ENCODE measurements at places on chromosomes 7 and 10. TPM values are rescaled to one million over a fixed set of nuclear protein-coding genes. Genes with fewer than 3 reads are reported as not detected.

DNA sequence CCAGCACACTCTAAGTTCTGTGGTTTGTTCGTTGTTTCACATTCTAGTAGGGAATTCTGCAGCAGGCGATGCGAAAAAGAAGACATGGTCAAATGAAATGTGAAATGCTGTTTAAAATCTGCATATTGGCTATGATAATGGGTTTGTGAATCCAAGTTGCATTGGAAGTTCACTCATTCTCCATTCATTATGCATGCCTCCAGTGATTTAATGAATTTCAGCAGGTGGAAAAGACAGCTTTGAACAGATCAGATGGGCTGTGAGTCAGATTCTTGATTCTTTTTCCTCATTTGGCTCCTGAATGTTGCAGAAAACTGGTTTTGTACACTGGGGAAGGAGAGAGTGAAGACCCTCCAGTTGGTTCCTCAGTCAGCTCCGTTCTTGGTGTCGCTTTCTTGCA, 52.1 kb downstream of the PNLIPRP2 start:
- DNase-seq = no peak

DNA sequence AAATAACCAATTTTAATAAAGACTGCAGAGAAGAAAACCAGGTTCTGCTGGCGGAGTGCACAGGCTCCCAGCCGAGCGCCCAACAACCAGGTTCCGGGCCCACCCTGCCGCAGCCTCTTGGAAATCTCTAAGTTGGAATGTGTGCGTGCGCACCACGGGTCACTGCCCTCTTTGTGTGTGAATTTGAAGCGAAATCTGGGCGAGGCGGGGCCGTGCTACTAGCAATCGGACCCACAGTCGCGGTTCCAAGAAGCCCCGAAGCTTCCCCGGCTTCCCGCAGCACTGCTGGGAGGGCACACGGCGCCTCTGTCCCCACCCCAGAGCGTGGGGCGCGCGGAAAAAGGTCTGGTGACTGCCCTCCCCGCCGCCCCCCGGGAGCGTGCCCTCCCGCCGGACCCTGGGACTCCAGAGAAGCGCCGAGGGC, 666 bp upstream of the MAP3K8 start:
- peak; percentile 81 for DNase-seq

GRCh38 chr10:59079386-59080226, 96.8 kb upstream of the PHYHIPL start:
- DNase-seq = no peak

- no peak for DNase-seq
Observed at GRCh38 chr10:48363617-48364355, 57.3 kb downstream of the MAPK8 start.

DNA sequence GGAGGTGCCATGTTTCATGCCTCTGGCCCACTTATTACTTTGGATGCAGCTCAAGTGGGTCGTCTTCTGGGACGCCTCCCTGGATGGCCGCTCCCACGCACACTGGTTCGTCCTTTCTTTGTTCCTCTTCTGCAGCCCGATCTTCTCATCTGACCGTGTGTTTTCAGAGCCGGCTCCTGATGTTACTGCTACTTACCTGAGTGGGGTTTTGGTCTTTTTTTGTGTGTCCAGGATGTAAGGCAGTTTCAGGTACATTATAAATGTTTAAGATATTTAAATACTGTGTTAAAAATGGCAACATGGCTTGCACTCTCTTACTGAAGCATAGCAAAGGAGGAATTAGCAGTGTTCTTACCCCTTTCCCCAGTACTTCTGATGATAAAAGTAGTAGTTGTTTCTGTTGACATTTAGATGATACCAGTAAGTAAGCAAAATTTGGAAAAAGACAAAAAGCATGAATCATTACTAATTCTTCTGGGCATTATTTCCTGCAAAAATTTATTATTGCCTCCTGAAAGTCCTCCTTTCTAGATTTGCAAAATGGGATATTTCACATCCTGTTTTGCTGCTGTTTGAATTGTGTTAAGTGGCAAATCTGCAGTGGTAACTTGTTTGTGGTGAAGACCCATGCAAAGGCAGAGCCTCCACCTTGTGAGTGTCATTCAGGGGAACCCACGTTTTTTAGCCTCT, 59.4 kb downstream of the SHH start:
- DNase-seq = no peak

DNA sequence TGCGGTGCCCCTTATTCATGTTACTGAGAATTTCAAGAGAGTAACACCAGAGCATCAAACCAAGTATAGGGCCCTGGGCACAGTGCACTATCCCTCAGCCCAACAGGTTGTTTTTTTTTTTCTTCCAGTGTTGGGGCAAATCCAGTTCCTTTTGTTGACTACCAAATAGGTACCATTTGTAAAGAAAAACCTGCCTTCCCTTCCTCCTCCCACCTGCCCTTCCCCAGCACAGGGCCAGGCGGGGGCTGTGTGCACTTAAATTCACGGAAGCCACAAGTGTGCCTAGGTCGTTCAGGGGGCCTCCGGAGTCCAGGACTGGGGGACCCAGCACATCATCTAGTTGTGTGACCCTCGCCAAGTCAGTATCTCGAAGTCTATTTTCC, 595 bp upstream of the SFXN4 start:
- DNase-seq = no peak

DNA sequence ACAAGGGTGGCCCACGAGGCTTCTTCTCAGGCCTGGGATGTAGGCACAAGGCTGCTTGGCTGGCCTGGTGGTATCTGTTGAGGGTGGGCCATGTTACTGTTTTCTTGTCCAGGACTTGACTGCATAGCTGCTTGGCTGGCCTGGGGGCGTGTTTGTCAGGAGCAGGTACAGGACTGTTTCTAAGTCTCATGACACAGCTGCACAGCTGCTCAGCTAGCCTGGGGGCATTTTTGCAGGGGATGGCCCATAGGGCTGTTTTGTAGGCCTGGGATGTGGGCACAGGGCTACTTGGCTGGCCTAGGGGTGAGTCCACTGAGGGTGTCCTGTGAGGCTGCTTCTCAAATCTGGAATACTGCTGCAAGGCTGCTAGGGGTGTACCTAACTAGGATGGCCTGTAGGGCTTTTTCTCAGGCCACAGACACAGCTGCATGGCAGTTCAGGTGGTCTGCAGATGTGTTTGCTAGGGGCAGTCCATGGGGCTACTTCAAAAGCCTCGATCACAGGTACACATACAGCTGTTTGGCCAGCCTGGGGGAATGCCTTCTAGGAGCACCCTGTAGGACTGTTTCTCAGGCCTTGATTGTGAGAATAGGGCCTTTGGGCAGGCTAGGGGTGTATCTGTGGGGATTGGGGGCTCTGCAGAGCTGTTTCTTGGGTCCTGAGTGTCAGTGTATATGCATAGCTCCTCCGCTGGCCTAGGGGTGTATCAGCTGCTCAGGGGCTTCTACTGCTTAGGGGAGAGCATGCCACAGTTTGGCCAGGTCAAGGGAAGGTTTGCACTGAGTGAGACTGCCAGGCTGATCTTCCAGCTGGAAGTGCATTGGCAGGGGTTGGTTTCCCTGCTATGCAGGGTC, 26.6 kb upstream of the PLA2G12B start:
- DNase-seq = no peak

- no peak for DNase-seq
Observed at GRCh38 chr7:18684916-18685315, 189.4 kb downstream of the HDAC9 start.

- DNase-seq = no peak
Observed at GRCh38 chr7:133623721-133624120, 370.8 kb downstream of the EXOC4 start.

GRCh38 chr7:102433219-102434038, at the start of gene ORAI2:
Gene ORAI2, plus strand, starts transcription at chr7:102433575. Its CDS starts 5,382 bp downstream, at chr7:102438957.
- peak; percentile 47 for DNase-seq

The AS3MT gene
- total RNA-seq = 5.1 TPM

The ITGB8 gene
- total RNA-seq = 25.0 TPM

The GPR85 gene
- total RNA-seq = not detected

The SND1 gene
- total RNA-seq = 86.5 TPM

The AGMO gene
- total RNA-seq = 0.22 TPM
